Effector memory CD4-positive, alpha-beta T cell (primary cell): ENCODE measurements at places on chromosomes 4 and X.

- no peak for DNase-seq
These were observed 17.0 kb upstream of the WWC2 start for GRCh38 chr4:183082053-183082452.

DNA sequence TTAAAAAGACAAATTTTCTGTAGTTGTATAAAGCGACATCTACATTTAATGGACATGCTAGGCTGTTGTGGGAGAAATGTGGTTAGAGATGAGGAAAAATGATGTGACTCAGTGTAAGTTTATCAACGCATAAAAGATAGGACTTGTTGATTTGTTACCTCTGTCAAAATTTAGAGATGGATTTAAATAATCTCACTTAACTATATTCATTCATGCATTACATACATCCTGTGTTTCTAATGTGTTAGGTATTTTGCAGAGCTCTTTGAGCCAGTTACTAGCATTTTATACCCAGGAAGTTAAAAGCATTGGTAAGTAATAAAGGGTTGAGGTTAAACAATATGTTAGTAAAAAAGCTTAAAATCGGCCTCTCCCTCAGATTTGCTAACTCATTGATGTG is 34.3 kb downstream of the METAP1 start:
- DNase-seq, result no peak

- no peak for DNase-seq
These were observed 92.5 kb upstream of the SLC34A2 start for GRCh38 chr4:25563071-25563564.

DNA sequence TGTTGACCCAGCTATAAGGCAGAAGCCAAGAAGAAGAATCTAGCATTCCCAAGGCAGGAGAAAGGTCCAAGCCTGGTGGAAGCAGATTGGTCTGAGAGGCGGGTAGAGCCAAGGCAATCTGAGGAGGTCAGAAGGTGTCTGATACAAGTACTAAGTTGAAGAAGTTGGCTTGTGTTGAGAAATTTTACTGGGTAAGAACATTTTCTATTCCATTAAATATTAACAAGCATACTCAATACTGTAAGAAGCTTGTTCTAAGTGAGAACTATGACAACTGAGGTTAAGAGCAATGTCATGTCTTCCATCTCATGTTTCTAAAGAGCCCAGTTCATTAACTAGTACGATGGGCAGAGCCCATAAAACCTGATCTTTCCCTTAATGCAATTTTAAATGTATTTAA is 75.0 kb downstream of the FAM13A start:
- no peak for DNase-seq

DNA sequence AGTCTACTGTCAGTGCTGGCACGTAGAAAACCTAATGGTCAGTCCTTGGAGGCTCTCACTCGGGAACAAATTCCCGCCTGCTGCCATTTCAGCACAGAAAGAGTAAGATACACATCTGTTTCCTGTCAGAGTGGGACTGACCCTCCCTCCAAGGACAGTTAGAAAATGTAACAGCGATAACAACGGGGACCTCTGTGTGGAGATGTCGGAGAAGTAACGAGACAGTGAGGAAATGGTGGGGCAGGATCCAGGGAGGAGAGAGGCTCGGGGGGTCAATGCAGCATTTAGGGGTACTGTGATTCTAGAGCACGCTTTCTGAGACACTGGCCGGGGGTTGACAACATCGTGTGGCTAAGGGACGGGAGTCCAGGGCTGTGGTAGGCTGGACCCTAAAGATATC is 36.0 kb upstream of the SORCS2 start:
- no peak for DNase-seq

- no peak for DNase-seq
These were observed 327.8 kb downstream of the ADGRL3 start for GRCh38 chr4:61527888-61528287.

- DNase-seq, result no peak
These were observed 591.5 kb downstream of the GALNTL6 start for GRCh38 chr4:172404676-172405075.

- DNase-seq, result no peak
These were observed 85.4 kb downstream of the RPS3A start for GRCh38 chr4:151184523-151185458.

DNA sequence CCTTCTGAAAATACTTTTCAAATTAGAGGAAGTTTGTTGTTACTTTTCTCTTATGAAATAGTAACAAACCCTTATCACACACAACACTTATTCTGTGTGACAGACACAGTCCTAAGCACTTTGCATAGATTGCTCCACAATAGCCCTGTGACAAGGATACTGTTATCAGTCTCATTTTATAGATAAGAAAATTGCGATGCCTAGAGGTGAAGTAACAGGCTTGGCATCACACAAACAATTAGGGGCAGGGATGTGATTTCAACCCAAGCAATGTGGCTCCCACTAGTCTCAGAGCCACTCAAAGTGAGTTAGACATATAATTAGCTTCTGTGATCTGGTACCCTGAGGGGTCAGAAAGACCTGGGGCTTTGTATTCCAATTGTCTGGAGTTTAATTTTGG is 339.9 kb downstream of the FBXO8 start:
- no peak for DNase-seq

DNA sequence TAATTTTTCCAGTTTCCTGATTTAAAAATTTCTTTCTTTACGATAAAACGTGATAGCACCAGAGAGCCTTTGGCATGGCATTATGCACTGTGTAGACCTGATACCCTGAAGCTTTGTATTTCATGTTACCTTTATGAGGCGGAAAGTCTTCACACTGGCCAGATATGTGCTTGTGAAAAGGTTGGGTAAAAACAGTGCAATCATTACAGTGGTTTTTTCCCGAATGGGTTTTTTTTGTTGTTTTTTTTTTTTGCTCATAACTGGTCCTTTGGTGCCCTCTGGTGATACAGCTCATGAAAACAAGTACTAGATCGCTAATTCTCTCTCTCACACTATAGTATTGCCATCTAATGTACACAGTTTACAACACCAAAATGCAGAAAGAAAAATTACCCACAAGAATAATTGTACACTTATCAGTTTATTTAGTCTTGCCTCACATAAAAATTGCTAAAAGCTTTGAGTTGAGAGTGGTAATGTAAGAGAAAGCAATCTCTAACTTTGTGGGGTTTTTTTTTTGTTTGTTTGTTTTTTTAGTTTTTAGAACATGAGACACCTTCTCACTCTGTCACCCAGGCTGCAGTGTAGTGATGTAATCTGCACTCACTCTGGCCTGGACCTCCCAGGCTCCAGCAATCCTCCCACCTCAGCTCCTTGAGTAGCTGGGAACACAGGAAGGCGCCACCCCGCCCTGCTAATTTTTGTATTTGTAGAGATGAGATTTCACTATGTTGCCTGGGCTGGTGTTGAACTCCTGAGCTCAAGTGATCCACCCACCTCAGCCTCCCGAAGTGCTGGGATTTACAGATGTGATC is 21.3 kb downstream of the SPCS3 start:
- no peak for DNase-seq

GRCh38 chrX:88982183-88982582 is 235.2 kb downstream of the CPXCR1 start:
- DNase-seq, result no peak

DNA sequence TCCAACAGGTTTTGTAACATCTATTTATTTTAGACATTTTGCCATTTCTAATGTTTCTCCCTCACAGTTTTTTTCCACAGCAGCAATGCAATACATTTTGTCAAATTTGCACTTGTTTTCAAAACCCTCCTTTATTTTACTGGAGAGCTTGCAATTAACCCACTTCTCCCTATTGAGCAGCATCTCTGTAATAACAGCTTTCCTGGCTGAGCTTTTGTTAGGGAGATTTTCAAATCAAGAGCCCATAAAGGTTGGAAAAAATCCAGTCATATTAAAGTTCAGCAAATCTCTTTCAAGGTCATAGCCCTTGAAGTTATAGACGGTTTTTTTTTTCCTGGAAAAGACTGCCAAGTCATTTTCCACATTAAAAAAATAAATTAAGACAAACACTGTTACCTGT is 450.6 kb upstream of the TENM3 start:
- no peak for DNase-seq

DNA sequence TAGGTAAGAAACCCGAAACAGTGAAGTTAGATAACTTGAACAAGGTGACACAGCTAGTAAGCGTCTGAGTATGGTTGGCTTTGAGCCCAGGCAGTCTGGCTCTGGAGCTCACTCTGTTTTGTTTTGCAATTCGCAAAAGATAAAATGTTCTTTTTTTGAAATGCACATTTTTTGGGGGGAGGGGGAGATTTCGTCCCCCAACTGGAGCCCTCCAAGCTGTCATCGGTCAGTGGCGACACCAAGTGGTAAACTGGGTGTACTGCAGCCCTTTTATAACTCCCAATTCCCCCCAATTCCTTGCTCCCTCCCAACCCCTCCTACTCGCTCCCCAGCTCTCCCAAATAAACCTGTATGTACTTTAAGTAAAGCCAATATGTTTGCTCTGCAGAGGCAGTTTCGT is 2.8 kb upstream of the CLCN5 start:
- DNase-seq, result no peak

- peak; percentile 39 for DNase-seq
These were observed 23.9 kb upstream of the PRDM8 start for GRCh38 chr4:80173401-80173800.

DNA sequence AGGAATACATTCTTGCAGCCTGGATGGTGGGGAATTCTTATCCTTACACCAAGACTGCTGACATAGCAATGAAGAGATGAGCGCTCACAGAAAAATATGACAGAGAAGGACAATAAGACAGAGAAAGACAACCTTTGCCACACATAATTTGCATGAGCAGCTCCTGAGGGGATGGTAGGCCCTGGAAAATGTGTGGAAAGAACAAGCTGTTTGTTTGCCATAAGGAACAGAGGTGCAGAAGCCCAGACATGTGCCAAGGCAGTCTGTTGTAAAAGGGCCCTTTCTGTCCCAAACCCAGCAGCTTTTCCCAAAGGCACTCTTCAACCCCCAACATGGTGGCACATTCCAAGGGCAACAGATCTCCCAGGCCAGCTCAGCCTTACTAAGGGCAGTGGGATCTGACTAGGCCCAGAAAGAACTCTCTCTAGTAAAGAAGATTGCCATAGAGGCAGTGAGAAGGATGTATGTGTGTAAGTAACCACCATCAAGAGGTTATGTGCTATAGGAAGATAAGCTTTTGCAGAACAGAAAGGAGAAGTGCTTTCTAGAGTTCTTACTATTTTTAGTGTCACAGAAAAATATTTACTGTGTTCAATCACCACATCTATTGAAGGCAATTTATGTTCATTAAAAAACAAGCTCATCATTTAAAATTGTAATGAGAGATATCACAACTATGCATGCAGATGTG is 287.0 kb upstream of the RASGEF1B start:
- no peak for DNase-seq

GRCh38 chrX:120604361-120604782 is 471 bp downstream of the MCTS1 start:
- peak; percentile 18 for DNase-seq

GRCh38 chr4:178316211-178316610 is 874.0 kb upstream of the AGA start:
- no peak for DNase-seq

- DNase-seq, result no peak
These were observed 123.3 kb downstream of the CLCN4 start for GRCh38 chrX:10280071-10280470.

DNA sequence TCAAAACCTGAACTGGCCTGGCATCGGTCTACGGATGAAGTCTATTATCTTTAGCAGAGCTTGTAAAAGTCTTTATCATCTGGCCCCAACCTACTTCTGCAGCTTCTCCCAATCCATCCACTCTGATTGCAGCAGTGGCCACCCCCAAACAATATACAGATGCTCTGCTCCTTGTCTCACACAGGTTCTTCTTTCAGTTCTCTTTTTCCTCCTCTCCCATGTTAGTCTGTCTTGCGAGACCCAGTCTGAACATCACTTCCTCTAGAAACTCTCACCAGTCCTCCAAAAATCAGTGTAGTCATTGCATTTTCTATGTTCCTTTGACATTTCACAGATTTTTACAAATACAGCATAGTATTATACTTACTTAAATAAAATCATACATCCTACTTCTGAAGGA is 163.0 kb downstream of the FRMPD4 start:
- no peak for DNase-seq

GRCh38 chr4:154781126-154781982 is at the start of gene RBM46:
Gene RBM46 (plus strand): TSS chr4:154781272. CDS start chr4:154796753, 15,481 bp downstream.
- DNase-seq, result no peak

DNA sequence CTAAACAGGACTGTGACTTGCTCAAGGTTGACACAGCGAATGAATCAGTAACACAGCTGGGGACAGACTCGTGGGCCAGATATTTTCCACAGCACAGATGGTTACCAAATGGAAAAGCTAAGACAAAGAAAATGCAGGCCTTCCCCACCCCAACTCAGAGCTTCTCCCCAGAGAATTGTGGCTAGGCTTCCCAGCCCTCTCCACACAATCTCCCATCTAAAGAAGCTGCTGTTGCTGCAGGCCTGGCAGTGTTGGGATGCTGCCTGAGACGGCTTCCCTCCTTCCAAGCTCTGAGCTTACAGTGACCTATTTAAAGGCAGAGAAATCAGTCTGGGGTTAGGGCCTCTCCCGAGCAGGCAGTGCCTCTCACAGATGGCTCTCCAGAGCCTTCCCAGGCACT is 46.5 kb upstream of the PGRMC1 start:
- no peak for DNase-seq

DNA sequence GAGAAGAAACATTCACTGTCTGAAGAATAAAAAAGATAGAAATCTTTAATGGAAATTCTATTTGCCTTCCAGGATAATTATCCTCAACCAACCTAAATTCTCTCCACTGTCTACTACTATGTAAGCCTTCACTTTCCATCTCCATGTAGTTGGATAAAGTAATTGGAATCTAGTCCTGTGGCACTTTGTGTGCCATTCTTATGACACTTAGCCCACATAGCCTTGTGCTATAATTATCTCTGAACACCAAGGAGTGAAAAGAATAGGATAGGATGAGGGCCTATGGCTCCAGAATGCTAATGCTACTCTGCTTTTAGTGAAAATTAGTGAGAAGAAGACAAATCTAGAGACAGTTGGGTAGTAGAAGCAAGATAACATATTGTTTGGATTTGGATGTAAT is 20.2 kb downstream of the PRSS48 start:
- DNase-seq, result no peak

GRCh38 chr4:151801547-151802516 is 41.0 kb upstream of the GATB start:
- peak; percentile 15 for DNase-seq

DNA sequence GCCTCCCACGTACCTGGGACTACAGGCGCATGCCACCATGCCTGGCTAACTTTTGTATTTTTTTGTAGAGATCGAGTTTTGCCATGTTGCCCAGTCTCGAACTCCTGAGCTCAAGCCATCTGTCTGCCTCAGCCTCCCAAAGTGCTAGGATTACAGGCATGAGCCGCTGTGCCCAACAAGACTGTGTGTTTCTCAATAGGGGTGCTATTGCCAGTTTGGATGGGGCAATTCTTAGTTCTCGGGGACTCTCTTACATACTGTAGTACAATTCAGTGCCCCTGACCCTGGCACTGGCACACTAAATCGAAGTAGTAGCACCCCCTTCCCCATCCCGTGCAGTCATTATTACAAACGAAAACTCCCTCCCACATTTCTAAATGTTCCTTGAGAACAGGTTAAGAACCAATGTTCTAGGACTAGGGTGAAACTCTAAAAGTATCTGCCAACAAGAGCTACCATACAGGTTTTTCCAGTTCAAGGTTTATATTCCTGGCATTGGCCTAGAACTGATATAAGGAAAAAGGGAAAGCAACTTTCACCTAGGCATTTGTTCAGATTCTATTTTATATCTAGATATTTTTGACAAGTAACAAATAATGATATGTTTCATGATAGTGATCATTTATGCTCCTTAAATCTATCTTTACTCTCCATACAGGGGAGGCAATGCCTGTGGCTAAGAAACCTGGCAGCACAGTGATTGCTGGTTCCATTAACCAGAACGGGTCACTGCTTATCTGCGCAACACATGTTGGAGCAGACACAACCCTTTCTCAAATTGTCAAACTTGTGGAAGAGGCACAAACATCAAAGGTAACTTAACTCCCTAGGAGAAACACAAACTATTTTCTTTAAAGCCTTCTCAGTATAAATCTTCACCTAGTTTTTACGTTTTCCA is 50.4 kb upstream of the PGAM4 start:
- no peak for DNase-seq
